ENCODE measurements at places on chromosomes 12 and 14.
A peak's percentile ranks its signal among the peaks of the same experiment; 100 is the strongest.

GRCh38 chr12:24913953-24914352 is 34.9 kb downstream of the BCAT1 start:
- DNase-seq: no peak

- no peak for DNase-seq
Observed at GRCh38 chr12:65655074-65655493, 169.2 kb upstream of the HMGA2 start.

DNA sequence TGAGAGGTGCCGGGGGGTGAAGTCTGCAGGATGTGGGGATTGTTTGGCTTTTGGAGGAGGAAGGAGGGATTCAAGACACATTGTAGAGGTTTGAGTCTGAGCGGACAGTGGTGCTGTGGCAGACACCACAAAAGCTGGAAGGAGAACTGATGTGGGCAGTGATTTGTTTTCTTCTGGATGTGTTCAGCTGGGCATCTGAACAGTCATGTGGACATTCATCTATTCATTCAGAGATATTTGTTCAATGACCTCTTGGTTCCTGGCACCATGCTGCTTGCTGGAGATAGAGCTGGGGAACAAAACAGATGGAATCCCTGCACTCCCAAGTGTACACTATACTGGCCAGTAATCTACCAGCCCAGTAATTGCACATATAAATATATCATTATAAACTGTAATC is 64.0 kb downstream of the PTPN11 start:
- DNase-seq: no peak

GRCh38 chr14:72554401-72554800 is 339.5 kb downstream of the DPF3 start:
- DNase-seq: no peak

- DNase-seq: no peak
Observed at GRCh38 chr14:28766469-28766955, at the start of gene FOXG1. TSS of gene FOXG1 (plus strand) at chr14:28766787. CDS start at chr14:28767280, 493 bp downstream.

DNA sequence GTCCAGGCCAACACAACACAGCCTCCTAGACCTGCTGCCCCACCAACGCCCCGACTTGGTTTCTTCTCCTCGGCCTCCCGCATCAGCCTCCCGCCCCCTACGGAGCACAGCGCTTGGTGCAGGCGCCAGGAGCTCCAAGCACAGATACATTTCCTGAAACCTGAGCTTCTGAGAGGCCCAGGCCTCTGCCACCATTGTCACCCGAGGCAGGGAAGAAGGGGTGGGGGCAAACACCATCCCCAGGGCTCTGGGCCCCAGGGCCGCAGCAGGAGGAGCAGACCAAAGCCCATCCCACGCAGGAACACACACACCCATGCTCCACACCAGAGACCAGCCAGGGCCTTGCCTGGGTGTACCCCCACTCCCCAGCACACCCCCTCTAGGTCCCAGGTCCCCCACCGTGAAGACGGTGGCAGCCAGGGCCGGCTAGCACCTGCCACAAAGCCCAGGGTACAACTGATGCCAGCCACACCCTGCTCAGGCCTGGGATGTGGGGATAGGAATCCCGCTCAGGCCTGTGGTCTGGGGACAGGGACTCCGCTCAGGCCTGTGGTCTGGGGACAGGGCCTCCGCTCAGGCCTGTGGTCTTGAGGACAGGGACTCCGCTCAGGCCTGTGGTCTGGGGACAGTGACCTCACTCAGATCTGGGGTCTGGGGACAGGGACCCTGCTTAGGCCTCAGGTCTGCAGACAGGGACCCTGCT is 5.4 kb downstream of the JAG2 start:
- no peak for DNase-seq

DNA sequence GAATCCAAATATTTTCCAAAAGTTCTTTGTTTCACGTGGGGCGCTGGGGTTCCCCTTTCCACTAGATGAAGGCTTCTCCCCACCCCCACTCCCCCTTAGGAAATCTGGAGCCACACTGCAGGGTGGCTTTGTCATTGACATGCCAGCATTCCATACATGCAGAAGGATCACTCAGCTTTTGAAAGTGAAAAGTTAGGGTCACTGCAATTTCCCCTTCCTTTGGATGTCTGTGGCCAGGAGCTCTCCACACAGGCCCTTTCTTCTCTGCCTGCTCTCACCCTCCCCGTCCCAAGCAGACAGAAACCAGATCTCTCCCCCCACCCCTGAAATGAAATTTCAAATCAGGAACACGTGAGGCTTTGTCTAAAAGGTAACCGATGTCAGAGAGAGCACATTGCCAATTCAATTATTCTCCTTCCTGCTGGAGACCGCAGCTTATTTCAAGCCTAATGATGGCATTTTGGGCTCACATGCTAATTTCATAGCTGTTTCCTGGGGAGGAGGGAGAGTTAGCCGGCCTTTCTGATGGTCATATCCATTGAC is 153.9 kb upstream of the RFLNA start:
- no peak for DNase-seq

GRCh38 chr12:114685320-114685781 is 1.4 kb upstream of the TBX3 start:
- no peak for DNase-seq

GRCh38 chr12:86387591-86388145 is 131.5 kb upstream of the MGAT4C start:
- DNase-seq: no peak

DNA sequence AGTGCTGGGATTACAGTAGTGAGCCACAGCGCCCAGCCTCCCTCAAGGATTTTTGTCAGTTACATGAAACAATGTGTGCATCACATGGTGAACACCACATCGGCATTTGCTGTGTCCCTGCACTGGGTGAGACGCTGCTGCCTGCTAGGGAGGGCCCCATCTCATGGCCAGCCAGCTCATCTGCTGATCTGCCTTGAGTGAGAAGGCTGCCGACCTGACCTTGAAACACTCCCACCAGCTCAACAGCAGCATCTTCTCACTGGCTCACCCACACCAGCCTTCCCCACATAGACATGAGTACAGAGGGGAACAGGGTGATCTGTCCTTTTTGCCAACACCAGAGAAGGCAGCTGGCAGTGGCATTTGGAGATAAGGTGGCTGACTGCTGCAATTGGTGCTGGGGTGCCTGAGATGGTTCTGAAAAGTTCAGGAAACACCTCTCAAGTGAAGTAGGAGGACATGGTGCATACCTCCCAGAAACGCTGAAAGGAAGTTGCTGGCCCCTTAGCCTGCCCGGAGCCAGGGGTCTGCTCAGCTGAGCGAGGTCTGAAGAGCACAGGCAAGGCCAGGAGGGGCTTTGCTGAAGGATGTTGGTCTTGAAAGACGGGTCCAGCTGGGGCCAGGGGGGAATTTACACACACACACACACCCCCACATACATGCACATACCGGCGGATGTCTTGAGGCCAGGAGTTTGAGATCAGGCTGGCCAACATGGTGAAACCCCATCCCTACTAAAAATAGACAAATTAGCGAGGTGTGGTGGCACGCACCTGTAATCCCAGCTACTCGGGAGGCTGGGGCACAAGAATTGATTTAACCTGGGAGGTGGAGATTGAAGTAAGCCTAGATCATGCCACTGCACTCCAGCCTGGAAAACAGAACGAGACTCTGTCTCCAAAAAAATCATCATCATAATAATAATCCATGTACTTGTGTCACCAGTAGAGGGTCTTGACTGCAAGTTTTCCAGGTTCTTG is 14.3 kb upstream of the PPP1R13B start:
- no peak for DNase-seq

DNA sequence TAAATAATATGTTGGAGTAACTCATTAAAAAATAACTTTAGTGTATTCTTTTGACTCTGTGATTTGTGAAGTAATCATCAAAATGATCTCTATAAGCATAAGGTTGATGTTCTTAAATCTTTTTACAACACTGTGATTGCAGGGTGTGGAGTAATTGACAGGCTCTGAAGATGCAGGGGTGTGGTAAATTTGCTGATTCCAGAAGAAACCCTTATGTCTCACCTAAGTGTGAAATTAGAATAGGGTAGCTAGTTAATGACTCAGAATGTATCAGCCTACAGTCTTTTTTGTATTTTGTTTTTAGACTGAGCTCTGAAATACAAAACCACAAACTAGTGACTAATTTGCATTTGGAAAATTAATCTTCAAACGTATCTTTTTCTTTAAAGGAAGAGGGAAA is 5.9 kb downstream of the PRPF39 start:
- peak; percentile 7 for DNase-seq

GRCh38 chr12:54258201-54258681 is 21.7 kb downstream of the CBX5 start:
- DNase-seq: no peak

DNA sequence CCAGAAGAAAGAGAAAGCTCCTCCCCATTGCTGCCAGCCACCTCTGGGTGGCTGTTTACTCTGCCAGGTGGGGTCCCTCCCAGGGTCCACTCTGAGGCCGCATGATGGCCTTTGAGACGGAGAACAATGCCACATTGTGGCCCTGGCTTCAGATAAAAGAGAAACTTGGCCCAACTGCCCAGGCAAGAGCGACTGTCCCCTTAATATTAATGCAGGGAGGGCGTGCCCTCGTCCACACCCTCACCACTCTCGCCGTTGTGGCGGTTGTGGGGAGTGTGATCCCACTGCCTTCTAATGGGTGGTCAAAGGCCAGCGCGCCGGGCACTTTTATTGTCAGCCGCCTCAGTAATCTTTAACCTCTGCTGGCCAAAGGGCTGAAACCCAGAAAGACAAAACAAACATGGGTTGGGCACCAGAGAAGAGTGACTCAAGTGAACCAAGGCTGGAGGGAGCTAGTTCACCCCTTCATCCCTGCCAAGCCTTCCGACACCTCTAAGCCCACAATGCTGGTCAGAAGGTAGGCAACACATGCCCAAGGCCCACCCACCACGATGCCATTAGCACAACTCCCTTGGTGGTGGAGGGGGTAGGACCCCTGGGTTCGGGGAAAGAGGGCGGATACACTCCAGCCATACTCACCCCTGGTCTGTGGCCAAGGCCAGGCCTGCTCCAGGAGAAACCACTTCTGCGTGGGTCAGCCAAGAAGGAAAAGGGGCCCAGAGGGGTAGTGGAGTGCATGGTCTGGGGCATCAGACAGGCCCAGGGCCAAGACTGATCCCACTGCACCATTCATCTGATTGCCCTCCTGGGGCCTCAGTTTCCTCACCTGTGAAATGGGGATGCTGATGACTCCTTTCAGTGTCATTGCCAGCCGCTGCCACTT is 44.5 kb upstream of the BCL11B start:
- DNase-seq: no peak

DNA sequence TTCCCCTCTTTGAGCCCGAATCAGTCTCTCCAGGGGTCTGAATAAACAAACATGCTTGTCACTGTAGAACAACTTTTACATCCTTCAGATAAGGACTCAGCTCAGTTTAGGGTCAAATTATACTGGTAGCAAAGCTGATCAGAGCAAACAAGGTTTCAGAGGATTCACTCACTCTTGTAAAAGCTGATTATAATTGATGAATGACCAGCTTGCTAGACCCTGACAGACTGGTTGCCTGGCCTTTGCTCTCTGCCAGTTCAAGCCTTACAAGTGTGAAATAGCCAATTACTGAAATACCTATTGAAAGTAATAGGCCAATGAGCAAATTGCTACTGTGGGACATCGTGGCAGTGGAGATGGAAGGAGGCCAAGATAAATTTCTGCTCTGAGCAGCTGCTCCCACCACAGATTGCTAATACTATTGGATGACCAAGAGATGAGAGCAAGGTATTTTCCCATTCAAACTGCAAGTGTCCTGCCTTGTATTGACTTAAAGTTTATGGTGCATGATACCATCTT is 177.6 kb downstream of the PDZRN4 start:
- no peak for DNase-seq

DNA sequence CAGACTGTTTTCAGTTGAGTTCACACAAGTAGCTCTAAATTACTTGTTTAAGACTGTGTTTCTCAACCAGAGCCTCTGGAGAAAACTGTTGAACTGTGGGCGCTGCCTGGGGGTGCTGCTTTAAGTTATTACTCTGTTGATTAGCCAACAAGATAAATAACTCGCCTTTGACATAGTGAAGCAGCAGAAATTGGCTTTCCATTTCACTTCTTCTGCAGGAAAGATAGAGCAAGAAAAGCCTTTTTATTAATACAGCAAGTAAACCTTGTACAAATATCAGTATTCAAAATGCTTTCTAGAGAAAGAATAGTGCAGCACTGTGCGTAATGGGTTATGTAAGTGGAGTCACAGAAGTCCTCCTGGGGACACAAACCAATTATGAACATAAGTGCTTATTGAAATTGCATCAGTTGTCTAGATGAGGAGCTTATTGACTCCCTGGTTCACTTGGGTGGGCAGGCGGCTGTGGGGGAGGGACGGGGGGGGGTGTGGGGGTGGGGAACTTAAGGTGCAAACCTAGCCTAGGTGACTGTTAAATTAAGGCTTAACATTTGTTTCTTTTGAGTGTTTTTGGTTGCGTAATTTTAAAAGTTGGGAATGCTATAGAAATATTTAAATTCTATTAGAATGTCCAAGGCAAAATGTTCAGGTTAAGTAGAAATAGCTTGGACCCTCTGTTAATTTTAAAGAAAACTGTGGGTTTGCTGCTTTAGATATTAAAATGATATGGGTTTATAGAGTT is 6.3 kb downstream of the FRS2 start:
- no peak for DNase-seq

- no peak for DNase-seq
Observed at GRCh38 chr12:60672949-60673348, 1077.1 kb downstream of the SLC16A7 start.

GRCh38 chr14:68363843-68364767 is 428.8 kb downstream of the ZFP36L1 start:
- no peak for DNase-seq

DNA sequence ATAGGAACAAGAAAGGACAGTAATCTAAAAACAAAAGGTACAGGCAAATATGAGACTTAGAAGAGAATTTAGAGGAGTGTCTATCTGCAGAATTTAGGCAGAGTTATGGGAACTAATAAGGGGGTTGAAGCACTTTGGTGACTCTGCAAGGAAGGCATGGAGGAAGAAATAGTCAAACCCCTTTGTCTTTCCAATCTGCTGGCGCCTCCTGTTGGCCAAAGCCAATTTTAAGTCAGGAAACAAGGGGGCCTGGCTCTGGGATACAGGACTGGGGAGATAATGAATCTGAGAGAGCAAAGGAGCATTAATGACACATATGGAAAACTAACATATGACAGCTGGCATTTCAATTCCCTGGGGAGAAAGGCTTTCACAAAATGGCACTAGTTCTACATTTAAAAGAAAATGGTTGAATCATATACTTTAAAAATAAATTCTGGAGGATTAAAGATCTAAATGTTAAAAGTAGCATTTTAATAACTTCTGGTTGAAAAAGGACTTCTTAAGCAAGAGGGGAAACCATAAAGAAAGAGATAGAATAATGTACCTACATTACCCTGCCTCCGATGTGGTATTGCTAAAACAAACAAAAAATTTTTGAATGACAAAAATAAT is 48.5 kb upstream of the CSRP2 start:
- no peak for DNase-seq
